ENCODE measurements at places on chromosomes 11 and 22.
A peak's percentile ranks its signal among the peaks of the same experiment; 100 is the strongest.

- DNase-seq: no peak
These were observed 25.5 kb upstream of the CYP2D6 start for GRCh38 chr22:42156121-42156520.

- peak; percentile 73 for DNase-seq
These were observed 171.9 kb downstream of the SHANK2 start for GRCh38 chr11:71080239-71081097.

DNA sequence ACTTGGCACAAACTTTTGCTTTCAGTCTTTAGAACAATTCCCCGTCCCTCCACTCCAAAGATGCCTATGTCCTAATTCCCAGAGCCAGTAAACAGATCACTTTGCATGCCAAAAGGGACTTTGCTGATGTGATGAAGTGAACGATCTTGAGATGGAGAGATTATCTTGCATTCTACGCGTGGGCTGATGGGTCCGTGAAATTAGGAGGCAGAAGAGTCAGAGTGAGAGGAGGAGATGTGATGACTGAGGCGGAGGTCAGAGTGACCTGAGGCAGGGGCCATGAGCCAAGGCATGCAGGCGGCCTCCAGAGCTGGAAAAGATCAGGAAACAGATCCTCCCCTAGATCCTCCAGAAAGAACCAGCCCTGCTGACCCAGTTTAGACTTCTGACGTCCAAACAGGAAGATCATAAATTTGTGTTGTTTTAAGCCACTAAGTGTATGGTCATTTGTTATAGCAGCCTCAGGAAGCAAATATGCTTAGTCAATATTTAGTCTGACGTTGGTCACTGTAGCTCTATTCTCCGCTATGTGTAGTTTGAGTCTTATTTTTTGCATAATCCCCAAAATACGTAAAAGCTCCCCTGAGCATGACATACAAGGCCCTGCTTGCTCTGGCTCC lies 76.0 kb upstream of the TIMP3 start:
- DNase-seq: no peak

- no peak for DNase-seq
These were observed 72.7 kb downstream of the SIK2 start for GRCh38 chr11:111674941-111675340.

DNA sequence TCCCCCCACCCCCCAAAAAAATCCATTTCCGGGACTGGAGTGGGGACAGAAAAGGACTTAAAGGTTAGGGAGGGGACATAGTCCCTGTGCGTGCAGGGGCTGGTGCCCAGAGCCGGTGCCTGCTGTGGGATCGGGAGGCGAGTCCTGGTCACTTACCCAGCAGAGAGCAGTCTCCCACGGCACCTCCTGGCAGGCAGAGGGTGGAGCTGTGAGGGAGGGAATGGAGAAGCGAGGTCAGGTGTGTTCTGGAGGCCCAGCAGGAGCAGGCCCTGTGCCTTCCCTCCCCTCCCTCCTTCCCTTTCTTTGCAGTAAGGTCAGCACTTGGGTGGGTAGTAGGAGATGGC lies 28.4 kb downstream of the SHANK3 start:
- DNase-seq: no peak

DNA sequence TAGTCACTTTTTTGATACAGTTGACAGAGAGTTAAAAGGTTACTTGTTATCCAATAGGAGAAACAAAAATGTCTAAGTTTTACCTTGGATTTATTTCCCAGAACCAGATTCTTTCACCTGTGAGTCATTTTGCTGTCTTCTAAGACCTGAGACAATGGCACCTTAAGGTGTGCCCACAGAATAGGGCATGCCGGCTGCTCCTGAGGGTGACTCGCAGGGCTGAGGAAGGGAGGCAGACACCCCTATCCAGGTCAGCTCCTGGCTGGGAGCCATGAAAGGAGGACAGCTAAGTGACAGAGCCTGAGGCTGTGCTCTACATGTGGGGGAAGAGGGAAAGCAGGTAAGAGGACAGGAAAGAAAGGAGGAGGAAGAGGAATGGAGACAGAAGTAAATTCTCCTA lies 67.8 kb downstream of the RASSF10 start:
- no peak for DNase-seq

DNA sequence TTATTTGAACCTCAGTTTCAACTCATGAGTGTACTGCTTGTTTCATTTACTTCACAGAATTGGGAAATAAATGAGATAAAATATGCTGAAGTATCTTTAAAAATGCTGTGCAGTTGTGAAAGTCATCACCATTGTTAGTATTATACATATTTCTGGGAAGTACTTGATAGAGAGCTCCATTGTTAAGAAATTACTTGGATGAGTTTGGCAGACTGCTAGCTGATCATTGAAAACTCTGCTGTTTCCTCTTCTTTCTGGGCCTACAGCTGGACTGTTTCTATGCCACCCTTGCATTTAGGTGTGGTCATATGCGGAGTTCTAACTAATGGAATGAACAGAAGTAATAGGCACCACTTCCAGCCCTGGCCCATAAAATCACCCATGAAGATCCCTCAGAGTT lies 10.0 kb downstream of the SIK2 start:
- DNase-seq: peak; percentile 15

DNA sequence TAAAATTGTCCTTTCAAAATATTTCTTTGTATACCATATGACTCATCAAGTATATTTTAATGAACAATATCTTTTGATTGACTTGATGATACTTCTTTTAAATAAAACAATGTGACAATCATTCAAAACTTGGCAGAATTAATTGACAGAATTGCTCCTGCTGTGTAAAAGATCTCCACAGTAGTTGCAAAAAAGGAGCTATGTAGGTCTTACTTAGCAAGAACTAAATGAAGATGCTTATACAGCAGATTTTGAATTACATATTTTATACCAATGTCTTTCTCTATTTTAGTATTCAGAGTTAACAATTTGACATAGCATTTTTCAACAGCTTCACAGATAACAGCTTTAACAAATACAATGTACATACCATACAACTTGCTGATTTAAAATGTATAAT lies 144.9 kb downstream of the DYNC2H1 start:
- no peak for DNase-seq

GRCh38 chr22:38611559-38611958 lies 41.6 kb upstream of the DMC1 start:
- DNase-seq: no peak

DNA sequence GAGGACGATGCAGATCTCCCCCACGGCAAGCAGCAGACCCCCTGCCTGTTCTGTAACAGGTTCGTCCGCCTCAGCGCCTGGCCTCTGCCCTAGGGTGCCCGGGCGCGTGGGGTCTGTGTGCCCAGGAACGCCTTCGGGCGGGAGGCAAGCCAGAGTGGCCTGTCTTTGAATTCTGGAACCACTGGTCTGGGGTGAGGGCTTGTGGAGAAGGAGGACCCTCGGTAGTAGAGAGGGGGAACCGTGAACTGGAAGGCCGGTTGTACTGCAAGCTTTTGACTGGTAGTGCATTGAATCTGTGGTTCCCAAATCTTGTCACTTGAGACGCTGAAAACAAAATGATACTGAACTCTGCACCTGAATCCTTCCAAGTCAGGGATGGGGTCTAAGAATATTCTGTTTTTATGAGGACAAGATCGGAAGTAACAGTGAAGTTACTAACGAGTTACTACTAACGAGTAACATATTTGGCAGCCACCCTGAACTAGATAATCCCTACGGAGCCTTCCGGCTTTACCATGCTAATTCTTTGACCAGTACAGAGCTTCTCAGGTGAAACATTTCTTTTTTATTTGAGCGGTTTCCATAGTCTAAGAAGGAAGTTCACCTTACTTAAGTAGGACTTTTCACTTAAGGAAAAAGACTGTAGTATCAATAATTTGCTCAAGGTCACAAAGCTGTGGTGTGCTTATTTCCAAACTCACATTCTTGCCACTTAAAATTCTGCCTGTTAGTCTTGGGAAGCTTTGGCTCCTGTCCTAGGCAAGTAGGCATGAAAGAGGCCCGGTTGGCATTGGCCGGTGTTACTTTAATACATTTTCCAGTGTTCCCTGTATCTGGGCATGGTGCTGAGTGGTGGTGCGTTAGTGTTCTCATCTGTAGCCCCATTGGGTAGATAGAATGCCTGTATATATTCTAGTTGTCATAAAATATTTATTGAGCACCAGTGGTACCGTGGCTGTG lies 860 bp downstream of the PRMT3 start:
- DNase-seq: no peak

DNA sequence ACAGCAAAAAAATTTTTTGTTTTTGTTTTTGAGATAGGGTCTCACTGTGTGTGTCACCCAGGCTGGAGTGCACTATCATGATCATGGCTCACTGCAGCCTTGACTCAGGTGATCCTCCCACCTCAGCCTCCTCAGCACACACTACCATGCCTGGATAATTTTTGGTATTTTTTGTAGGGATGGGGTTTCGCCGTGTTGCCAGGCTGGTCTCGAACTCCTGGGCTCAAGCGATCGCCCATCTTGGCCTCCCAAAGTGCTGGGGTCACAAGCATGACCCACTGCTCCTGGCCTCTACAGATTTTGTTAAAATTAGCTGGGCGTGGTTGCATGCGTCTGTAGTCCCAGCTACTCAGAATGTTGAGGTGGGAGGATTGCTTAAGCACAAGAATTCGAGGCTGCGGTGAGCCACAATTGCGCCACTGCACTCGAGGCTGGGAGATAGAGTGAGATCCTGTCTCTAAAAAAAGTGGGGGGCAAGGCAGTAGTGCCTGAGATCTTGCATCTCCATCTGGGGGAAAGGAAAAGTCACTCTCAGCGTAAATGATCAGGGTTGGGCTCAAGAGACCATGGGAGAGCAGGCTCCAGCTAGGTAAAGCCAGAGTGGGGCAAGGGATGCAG lies 10.6 kb upstream of the DGKZ start:
- DNase-seq: no peak

DNA sequence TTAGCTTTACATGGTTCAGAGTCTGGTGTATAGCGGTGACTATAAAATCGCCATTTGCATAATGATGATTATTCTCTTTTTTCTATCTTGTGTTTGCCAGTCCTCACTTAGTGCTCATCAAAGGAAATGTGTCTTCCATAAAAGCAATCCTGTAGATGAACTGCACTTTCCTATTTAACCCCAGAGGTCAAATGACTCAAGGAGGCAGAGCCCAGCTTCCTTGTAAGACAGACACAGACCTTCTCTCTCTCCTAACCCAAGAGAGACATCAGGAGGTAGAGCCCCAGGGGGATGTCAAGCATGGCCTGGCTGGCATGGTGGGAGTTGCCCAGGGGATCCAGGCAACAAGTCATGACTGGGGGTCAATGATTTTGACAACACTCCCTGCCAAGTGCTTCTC lies 46.9 kb upstream of the CRTAM start:
- DNase-seq: no peak

GRCh38 chr11:39144351-39145130 lies 2314.9 kb downstream of the LRRC4C start:
- DNase-seq: peak; percentile 17

DNA sequence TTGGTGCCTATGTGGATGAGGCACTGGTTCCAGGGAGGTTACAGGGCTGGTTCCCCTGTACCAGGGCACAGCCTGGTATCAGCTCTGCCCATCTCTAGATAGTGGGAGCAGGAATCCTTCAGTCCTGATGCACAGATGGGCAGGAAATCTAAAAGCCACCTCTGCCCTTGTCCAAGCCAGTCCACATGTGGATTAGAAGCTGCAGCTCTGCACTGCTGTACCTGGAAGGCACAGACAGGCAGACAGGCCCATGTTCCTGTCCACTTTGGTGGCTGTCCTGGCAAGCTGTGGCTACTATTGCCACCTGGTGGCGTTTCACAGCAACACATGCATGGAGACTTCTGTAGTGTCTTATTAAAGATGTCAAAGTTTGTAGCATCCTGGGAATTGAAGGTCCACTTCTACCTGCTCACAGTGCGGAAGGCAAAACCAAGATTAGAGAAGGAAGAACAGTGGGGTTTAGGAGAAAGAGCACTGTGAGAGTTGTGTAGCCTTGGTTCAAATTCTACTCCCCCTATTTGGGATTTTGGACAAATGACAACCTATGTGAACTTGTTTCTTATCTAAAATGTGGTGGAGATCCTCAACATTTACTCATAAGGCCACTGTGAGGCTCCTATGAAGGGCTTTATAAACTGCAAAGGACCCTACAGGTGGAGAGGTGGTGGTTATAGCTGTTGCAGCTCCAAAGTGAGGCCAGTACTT lies 30.1 kb downstream of the NAV2 start:
- DNase-seq: peak; percentile 92

DNA sequence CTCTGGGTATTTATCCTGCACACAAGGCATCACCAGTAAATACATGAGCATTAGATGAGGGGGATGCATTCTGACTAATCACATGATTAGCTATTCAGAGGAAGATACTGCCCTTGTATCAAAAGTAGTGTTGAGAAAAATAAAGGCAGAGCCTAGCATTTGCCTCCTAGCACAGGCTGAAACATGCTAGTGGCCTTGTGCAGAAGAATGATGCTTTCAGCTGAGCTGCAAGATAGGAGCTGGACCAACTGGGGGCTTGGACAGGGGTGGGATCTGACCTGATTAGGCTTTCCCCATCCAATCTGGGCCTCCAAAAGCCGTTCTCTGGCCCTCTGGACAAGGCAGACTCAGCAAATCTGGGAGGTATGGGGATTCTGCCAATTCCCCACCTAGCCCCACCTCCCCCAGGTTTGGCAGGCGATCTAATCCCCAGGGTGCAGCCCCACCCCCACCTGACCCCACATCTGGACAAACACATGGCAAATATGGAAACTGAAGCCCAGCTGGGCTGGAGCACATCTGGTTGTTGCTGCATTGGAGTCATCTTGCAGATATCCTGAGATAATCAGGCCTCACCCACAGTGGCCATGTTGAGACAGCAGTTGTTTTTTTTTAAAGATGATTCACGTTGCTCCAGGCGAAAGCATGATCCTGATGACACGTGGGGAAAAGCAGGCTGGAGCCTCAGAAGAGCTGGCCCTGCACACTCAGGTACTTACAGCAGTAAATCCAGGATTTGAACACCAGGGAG lies 4.4 kb upstream of the MISFA start:
- no peak for DNase-seq

DNA sequence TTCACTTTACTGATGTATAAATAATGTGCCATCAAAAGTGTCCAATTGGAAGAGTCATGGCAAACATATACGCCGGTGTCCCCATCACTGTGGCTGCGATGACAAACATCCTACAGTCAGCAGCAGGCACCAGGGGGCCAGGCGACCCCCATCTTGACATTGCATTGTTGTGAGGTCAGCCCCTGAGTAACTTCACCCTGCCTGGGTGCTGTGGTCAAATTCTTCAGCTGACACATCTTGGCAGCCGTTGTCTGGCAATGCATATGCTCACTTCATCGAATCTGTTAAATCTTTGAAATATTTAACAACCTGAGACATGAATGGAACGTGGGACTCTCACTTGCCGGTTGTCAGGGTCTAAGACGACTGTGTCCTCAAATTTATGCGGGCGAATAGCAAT lies 430.9 kb downstream of the BRD1 start:
- DNase-seq: no peak

DNA sequence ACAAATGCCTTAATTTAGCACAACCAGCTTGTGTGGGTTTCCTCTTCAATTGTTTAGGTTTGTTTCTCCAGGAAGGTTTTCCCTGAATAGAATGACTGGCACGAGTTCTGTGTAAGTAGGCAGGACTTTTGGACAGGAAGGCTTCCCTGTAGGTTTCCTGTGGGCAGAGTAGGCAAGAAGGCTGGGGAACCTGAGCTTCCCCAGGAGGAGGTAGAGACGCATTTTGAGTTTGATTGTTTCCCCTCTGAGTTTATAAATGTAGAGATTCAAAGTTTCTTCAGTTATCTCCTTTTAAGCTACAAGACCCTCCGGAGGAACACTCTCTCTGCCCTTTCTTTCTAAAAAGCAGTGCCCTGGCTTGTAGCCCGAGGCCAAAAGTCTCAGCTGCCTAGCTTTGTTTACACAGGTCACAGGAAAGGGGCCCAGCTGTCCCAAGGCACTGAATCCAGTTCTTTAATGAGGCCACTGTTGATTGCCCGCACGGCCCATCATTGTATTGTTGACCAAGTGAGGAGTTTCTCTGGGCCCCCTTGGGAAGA lies 66.6 kb upstream of the RDX start:
- DNase-seq: peak; percentile 79

Measured in pons (tissue), 1 donor.